ENCODE measurements at places on chromosomes 2 and 18.

GRCh38 chr18:34730774-34731173, 20.7 kb downstream of the DTNA start:
- no peak for DNase-seq

DNA sequence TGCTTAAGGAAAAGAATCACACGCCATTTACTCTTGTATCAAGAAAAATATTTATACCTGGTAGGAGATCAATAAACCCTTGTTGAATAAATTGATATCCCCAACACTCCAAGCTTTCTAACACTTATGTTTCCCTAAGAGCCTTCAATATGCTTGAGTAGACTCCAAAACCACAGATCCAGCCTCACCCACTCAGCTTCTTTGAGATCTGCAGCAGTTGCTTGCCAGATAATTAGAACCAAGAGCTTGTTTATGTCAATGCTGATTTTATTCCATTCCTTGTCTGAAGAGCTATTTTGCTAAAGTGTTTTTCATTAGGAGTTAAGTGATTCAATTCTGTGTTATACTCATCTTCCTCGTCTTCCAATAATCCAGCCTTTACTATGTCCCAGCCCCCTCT, 26.3 kb upstream of the CRIM1 start:
- no peak for DNase-seq

- DNase-seq = no peak
These were observed 88.2 kb upstream of the RAPGEF4 start for GRCh38 chr2:172647439-172647838.

DNA sequence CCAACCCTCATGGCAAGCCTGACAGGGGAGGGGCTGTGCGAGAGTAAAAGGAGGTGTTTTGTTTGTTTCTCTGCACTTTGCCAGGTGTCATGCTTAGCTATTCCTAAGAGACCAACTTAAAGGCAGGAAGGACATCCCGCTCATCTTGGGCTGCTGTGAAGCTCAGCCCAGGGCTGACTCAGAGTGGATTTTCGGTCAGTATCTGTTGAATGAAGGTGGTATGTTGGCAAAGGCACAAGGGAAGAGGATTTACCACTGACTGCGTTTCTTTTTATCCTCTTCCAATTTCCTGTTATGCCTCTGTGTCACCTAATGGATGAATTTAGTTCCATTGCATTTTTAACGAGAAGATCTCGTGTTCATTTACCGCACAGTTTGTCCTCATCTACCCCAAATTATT, 18.9 kb downstream of the TRPM8 start:
- DNase-seq = no peak
